ENCODE measurements at places on chromosomes 11 and 22. TPM values are rescaled to one million over a fixed set of nuclear protein-coding genes. Genes with fewer than 3 reads are reported as not detected.

DNA sequence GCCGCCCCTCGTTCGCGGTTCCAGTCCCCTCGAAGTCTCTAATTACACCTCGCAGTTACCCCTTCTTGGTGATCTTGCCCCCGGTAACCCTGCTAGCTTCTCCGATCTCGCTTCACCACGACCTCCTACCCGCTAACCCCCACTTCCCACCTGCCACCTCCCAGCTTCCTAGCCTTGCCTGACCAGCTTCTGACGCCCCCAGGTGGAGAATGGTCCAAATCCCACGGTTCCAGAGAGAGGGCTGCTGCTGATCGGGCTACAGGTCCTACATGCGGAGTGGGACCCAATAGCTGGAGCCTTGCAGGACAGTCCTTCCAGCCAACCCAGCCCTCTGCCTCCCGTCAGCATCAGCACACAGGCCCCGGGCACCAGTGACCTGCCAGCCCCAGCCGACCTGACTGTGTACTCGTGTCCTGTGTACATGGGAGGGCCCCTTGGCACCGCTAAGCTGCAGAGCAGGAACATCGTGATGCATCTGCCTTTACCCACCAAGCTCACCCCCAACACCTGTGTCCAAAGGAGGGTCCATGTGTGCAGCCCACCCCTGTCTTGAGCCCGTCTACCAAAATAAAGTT is 31.9 kb downstream of the RRP8 start:
- no peak for DNase-seq

DNA sequence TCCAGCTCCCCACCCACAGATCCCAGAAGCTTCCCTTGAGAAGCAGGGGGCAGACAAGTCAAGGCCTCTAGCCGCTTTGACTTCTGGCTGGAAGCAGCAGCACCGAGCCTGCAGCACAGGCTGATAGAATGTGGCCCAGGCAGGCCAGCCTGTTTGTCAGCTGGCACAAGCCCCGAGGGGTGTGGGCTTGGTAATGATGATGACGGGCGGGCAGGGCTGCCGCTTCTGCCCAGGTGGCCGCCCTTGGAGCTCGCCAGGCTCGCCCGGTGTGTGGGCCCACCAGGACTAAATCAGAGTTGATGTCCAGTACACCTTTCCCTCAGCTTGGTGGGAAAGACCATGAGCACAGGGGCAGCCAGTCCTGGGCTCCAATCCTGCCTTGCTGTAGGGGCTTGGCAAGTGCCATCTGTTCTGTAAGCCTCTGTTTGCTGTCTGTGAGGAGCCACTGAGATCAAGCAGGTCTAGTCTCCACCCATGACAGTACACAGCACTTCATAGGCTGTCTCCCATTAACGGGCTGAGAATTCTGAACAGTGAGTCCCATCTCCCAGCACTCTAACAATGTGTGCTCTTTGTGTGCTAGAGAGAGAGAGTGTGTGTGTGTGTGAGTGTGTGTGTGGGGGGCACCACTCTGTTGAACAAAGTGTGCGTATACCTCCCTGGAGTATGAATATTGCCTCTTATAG is 26.8 kb downstream of the MICAL2 start:
- DNase-seq = no peak

Gene POLD3
- 18.7 TPM for total RNA-seq

DNA sequence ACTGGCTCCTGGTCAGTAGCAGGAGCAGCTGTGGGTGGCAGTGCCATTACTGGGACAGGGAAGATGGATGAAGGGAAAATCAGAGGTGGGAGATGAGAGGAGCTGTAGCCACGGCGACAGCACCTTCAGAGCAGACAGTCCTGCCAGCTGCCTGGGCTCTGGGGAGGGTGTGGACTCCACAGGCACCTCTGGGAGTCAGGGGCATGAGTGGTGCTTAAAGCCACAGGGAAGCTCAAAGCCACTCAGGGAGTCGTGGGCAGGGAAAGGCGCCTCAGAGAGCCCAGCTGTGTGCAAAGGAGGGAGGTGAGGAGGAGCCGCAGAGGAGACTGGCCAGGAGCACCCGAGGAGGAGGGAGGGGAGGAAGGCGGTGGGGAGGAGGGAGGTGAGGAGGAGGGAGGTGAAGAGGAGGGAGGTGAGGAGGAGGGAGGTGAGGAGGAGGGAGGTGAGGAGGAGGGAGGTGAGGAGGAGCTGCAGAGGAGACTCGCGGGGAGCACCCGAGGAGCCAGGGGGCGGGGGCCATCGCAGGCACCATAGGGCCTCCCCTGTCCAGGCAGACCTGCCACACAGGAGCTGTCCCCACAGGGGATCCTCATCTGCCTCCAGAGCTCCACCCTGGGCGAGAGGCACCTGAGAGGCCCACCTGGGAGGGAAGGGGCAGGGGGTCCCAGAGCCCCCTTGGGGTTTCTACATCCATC is 977.6 kb downstream of the BRD1 start:
- no peak for DNase-seq

Gene CLMP
- 13.6 TPM for total RNA-seq

GRCh38 chr11:845872-846495 is 3.3 kb downstream of the TSPAN4 start:
- no peak for DNase-seq

Gene SLC22A12
- not detected for total RNA-seq

- DNase-seq = no peak
Measured at GRCh38 chr22:31474743-31475142, 14.9 kb downstream of the EIF4ENIF1 start.

Gene NCR3LG1
- total RNA-seq = 3.5 TPM

DNA sequence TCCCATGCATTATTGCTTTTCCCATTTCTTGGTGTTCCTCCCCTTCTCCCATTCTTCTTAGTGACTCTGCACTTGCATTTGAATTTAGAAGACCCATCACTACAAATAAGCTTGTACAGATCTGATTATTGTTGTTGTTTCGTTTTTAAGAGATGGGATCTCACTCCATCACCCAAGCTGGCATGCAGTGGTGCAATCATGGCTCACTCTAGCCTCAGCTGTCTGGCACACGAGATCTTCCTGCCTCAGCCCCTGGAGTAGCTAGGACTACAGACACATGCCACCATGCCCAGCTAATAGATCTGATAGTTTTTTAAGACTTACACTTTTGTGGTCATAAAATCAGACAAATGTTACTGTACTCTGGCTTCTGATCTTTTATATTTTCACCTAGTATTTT is 252.1 kb downstream of the DDX10 start:
- DNase-seq = no peak

- DNase-seq = peak; percentile 26
Measured at GRCh38 chr22:30386960-30387827, at the start of gene RNF215. RNF215 (minus strand) TSS chr22:30387411; CDS start chr22:30387313, 98 bp downstream.

DNA sequence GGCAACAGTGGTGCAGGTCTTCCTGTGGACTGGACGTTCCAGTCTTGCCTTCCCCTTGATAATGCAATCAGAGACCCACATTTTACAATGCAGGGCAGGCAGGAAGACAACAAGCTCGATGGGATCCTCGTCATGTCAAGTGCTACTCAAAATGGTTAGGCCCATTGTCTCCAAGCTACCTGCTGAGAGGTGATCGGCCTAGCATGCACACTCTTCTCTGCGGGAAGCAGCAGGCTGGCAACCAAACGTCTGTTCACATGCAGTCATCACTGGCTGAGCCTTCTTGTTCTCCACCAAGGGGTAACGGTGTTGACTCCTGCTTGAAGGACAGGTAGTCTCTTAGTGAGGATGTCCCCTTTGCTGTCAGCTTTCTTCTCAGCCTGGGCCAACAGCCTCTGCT is 25.5 kb upstream of the CD82 start:
- DNase-seq = no peak

DNA sequence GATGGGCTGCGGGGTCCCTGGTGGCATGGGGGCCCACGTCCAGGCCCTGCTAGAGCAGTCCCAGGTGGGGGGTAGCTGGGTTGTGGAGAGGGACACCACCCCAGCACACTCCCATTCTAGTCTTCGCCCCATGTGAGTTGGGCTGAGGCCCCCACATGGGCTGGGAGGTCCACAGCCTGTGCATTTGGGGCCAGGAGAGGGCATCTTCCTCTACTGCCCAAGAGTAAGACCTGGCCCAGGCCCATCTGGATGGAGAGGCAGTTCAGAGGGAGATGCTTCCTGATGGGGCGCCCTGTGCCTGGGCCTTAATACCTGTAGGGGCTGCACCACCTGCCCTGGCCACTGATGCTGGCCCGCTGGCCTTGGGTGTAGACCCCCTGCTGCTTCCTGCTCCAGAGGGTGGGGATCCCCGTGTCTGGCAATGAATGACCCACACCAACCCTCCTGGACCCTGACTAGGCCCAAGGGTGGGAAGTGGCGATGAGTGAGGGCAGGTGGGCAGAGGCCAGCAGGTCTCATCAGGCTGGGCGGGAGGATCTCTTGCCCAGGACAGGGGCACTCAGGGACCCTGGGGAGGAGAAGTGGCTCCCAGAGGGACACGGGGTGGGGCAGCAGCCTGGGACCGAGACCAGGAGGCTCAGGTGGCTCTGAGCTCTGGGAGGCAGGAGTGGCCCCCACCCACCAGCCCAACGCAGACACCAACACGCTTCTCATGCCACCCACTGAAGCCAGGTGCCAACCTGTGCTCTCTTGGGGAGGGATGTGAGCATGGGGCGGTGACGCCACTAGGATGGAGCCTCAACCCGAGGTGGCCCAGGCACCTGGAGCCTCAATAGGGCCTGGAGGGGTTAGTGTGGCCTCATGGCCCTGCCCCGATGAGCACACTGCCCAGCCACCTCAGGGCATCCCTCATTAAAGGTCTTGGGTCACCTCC is 17.4 kb upstream of the GNB1L start:
- DNase-seq = no peak

DNA sequence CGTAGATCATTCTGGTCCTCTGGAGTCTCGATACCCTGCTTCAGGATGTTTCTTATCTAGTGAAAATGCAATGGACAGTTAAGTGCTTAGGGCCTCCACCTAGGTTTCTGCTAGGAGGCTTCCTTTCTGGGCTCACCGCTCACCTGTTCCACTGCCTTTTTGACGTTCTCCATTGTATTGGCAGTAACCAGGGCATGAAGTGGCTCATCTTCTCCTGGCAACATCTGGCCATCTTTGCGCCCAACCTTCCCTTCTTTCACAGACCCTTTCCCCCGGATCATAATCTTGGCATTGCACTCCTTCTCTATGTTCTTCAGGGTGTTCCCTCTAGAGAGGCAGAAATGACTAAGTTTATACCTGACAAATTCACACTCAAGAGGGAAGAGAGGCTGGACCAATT is 9.1 kb downstream of the SF1 start:
- no peak for DNase-seq

DNA sequence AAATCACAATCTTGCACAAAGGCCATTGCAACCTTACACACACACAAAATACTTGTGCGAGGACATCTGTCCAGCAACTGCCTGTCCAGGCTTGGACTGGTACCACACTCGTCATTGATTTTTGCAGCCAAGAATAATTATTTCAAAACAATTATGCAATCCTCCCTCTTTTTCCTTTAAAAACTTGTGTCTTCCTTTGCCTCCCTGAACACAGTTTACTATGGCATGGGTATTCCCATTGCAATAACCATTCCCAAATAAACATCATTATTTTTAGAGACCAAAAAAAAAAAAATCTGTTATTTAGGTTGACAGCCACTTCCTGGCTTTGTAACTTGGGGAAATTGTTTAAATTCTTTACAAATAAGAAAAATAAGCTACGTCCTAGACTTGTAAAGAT is 54.0 kb downstream of the C11orf91 start:
- DNase-seq = no peak

- peak; percentile 60 for DNase-seq
Measured at GRCh38 chr22:39820256-39820655, 73.3 kb downstream of the ENTHD1 start.

DNA sequence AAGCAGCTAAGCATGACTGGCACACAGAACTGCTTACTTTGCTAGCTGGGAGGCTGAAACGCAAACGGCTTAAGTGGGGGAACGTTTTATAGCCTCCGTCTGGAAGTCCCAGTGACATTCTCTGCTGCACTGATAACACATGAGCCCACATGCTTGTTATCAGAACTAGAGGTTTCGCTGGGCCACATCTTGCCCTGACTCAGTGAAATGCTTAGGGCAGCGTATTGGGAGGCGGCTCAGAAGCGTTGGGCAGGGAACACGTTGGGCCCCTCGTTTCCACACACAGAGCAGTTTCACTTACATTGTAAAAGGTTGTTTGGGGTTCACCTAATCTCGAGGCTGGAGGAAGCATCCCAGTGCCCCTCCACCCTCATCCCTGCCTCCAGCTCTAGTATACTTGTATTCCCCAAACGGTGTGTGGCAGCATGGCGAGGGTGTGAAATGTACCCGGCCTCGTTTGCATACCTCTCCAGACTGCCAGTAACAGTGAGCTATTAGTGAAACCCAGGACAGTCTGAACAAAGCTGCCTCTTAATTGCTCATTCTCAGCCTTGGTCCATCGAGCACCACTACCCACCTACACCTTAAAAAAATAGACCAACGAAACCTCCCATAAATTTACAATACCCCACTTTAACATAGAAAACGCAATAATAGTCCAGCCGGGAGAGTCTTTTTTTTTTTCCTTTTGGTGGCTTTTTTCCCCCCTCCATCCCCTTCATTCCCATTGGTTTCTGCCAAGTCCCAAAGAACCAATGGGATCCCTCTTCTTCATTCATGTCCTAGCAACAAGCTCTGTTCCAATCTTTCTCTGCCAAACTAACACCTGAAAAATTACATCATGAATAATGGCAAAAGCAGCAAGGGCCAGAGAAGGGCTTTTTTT is 218.8 kb upstream of the SORL1-AS1 start:
- peak; percentile 52 for DNase-seq

GRCh38 chr11:62182147-62182891 is 7.7 kb upstream of the SCGB1D1 start:
- no peak for DNase-seq

DNA sequence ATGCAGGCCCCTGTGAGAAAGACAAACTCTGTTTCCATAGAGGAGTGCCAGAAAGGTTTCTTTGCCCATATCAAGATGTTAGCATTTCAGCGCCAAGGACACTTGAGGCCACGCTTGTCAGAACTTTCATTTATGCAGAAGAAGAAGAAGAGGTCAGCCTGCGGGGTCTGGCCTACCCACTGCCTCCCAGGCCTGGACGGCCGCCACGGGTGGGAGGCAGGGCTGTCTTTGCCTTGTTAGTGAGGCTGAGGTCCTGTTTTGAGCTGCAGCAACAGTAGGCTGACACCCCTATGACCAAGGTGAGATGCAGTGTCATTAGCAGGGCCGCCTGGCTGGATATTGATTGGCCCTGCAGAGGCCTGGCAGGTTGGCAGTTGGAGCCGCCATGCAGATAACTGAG is 183.9 kb downstream of the GRIK4 start:
- DNase-seq = no peak

DNA sequence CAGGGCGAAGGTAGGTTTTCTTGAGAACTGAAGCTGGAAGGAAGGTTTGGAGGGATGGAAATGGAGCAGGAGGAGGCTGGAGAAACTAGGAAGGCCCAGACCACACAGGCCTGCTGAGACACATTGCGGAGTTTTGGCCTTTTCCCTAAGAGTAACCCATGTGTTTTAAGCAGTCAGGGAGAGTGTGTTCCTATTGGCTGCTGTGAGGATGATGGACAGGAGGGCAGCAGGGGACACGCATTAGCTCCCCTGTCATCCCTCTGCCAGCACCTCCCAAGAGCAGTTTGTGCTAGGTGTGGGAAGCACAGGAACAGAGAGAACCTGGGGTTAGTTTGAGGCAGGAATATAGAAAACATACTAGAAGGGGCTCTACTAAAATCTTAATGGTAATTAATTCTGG is 842.1 kb downstream of the TBC1D22A start:
- DNase-seq = no peak

Gene ANGPTL5
- total RNA-seq = not detected

Gene MS4A15
- not detected for total RNA-seq
